ENCODE measurements at places on chromosomes 16 and 17.

DNA sequence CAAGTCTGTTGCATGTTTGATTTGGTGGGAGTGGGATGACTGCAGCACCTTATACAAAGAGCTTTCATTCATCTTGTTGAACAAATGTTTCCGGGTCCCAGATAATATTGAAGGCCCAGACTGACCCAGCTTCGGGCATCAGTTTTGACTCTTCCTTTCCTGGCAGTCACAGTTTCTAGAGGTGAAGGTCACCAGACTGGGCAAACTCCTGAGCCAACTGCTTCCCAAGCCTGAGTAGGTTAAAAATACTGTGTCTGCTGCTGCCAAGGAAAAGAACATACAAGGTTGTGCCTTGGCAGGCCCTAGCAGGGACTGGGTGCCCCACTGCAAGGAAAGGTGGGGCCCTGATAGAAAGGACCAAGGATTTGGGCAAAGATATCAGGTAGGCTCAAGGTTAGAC lies 4.5 kb downstream of the BCKDK start:
- no peak for DNase-seq

DNA sequence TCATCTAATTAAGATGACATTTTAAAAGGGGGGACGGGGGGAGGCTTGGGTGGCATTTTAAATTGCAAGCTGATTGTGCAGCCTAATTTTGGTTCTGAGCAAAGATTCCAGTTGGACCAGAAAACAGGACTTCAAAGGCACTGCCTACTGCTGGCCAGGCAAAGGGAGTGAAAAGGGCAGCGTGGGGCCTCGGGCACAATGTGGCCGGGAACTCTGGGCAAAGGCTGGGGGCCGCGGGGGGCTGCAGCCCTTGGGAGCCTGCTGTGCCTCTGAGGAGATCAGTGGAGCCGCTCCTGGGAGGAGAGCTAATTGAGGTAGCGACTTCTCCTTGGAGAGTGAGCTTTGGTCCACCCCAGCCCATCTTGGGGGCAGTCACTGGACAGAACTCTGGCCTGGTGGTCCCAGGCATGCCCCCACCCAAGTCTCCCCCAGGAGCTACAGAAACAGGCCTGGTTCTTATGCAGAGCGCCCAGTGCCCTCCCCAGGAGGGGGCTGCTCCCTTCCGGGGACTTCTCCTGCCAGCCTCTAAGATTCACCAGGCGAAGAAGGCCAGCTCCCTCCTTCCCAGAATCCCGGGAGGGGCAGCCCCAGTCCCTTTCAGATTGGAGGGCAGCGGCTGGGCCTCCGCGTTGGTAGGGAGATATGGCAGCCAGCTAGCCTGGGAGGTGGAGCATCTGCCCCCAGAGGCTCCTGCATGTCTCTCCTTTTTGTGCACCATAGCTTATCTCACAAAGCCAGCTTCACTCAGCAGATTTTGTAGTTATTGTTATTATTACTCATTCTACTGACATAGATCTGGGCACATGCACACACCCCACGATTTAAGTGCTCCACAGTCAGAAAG lies 115.6 kb downstream of the GNAO1 start:
- DNase-seq, result no peak

DNA sequence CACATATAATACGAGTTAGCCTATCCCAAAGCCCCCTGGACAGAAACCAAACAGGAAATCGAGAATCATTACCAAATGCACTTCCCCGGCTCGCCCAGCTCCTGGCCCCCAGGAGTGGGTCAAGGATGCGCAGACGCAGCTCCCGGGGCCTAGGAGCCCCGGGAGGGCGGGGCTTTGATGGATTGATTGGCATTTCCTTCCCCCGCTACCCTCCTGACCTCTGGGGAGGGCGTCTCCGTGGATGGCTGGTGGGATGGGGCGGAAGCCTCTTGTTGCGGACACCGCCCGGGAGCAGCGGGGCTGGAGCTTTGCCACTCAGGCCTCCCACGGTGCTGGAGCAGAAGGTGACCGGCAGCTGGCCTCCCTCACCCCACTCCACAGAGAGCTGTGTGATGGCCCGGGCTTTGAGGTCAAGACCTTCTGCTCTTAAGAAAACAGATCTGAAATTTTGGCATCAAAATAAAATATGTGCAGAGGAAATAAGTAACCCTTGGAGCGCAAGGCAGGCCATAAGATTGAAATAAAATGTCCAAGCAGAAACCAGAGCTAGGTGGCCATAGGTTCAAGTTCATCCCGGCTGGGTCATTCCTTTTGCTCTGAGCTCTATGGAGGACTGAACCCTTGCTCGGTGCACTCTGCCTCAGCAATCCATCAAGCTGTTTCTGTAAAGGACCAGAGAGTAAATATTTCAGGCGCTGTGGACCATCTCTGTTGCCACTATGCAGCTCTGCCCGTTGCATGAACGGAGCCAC lies 262.3 kb downstream of the SOX9 start:
- DNase-seq, result no peak

DNA sequence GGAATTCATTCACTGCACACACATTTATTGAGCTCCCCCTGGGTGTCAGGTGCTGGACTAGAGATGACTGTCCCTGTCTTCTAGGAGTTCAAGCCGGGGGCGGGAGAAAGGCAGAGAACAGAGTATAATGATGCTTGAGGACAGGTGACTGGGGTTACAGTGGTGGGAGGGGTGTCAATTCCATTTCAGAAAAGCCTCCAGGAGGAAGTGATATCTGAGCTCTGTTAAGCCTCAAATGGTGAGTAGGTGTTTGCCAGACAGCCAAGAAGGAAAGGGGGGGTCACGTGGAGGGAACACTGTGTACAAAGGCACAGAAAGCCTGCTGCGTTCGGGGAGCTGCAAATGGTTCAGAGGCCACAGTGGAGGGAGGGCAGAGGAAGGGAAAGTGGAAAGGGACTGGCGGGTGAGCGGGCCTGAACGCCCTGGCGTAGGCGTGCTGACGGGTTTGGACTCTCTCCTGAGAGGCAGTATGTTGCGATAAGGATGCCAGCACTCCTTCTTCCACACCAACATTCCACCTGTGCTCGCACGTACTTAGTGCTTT lies 9.7 kb upstream of the NXPH3 start:
- no peak for DNase-seq

GRCh38 chr16:85675251-85675874 lies 13.4 kb downstream of the GINS2 start:
- DNase-seq, result no peak

Measured in cortex of kidney (tissue), 1 donor.